ENCODE measurements at places on chromosomes 2 and 18. TPM values are rescaled to one million over a fixed set of nuclear protein-coding genes. Genes with fewer than 3 reads are reported as not detected.

GRCh38 chr2:235876099-235876679 lies 292.0 kb downstream of the GBX2 start:
- DNase-seq: no peak

PRSS56 gene
- polyA plus RNA-seq: 1.6 TPM

DNA sequence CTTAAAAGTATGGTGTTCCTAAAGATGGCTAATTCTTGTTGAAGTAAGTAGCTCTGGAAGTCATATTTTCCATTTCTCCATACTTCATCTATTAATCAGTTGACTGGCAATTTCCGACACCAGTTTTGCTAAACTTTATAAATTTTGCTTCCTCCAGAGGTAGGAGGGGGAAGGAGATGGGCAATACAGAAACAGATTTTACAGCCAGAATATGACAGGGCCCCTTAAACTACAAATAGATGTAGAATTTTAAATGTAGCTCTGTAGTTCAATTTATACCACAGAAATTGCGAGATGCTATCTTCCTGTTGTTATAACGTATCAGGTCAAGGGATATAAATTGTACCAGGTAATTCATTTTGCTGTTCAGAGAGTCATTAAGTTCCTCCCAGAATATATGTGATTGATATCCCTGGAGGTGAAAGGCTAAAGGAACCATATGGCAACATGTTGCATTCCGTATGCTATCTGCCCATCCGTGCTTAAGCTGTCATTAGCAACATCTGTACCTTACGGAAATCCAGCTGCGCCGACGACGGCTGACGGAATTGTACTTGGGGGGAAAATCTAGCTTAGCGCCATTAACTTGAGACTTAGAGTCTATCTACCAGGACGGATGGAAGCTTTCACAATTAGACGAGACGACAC lies 8.4 kb upstream of the NR4A2 start:
- DNase-seq: no peak

DNA sequence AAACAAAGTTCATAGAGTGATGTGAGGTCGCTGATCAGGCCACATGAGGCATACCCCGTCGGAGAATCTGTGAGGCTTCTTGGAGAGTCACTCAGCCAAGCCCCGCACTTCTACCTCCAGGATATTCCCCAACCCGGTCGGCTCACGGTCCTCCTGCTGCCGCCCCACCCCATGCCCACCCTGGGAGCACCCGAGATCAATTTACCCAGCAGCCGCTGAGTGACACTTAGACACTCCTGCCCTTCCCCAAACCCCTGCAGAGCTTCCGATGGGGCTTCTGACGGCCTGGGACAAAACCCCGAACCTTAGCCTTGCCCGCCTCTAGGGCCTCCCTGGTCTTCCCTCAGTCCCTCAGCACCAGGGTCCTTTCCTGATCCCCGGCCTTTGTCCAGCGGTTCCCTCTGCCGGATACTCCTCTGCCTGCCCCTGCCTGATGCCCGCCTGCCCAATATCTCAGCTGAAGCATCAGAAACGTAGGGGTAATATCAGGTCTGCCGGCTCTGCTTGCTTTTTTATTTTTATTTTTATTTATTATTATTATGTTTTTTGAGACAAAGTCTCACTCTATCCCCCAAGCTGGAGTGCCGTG lies 18.9 kb upstream of the OTOS start:
- no peak for DNase-seq

- DNase-seq: no peak
Measured at GRCh38 chr2:211881449-211881848, 657.2 kb downstream of the ERBB4 start.

- DNase-seq: no peak
Measured at GRCh38 chr2:60858897-60859311, 22.5 kb upstream of the REL start.

- no peak for DNase-seq
Measured at GRCh38 chr2:238305965-238306671, 14.2 kb upstream of the TRAF3IP1 start.

- DNase-seq: no peak
Measured at GRCh38 chr2:40440835-40441234, 11.1 kb downstream of the SLC8A1 start.

- DNase-seq: peak; percentile 71
Measured at GRCh38 chr2:142545036-142545435, 332.4 kb upstream of the KYNU start.

GRCh38 chr2:110796716-110797301 lies 64.4 kb downstream of the ACOXL start:
- no peak for DNase-seq

CCDC195 gene
- polyA plus RNA-seq: not detected

Measured in muscle of arm (tissue), 14 donors.